ENCODE measurements at places on chromosomes 11 and 22.

GRCh38 chr11:96714689-96715088, 324.9 kb downstream of the JRKL start:
- no peak for DNase-seq

DNA sequence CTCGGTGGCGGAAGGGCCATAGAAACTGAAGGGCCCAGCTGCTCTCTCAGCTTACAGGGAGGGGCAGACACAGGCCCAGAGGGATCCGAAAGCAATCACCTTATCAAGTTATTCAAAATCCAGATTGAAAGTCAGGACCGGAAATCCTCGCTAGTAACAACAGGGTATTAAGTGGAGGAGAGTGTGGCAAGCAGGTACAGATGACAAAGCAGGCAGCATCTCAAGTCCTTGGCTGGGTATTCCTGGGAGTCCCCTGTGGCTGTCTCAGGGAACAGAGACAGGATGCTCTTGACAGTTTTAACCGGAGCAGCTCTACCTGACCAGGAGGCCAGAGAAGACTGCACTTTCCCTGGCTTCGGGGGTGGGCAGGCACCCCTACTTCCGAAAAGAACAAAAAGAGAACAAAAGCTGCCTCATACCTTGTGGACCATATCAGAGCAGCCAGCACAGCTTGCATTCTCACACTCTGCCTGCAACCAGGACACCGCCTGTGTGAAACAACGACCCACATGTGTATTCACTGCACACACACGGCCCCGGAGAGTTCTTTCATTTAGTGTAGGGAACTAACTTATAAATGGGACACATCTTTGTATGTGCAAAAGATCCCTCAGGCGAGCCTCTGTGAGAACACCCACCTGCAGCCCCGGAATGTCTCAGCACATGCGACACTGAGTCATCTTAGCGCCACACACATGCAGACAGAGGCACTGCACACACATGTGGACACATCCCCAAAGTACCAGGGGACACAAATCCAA, 78.3 kb downstream of the MICAL3 start:
- DNase-seq, result no peak

DNA sequence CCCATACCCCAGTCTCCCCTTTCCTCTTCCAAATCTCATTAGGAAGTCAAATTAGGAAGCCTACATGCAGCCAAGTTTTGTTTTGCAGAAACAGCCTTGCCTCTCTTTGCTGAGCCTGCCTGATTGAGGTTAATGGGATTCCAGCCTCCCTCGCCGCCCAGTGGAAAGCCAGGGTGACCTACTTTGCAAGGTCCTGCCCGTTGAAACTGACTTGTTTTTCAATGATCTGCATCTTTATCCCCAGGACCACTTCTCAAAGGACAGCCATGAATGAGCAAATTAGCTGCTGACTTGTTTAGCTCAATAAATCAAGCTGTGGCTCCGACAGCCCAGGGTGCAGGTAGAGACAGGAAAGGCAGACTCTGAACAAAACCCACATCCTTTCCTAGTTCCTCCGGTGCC, 110.4 kb downstream of the RRAS2 start:
- no peak for DNase-seq

DNA sequence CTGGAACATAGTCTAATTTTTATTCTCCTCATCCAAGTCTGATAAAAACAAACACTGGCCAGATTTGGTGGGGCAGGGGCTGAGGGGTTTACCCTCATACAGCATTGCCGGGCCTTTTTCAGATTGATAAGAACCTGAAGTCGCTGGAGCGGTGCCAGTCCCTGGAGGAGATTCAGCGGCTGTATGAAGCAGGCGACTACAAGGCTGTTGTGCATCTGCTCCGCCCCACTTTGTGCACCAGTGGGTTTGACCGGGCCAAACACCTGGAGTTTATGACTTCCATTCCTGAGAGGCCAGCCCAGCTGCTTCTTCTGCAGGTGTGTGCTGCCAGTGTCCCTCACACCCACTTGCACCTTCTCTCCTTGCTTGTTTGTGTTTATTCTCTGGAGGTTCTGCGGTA, 55.8 kb downstream of the CABIN1 start:
- no peak for DNase-seq

GRCh38 chr22:35660291-35661127, 12.3 kb downstream of the APOL6 start:
- DNase-seq, result no peak

DNA sequence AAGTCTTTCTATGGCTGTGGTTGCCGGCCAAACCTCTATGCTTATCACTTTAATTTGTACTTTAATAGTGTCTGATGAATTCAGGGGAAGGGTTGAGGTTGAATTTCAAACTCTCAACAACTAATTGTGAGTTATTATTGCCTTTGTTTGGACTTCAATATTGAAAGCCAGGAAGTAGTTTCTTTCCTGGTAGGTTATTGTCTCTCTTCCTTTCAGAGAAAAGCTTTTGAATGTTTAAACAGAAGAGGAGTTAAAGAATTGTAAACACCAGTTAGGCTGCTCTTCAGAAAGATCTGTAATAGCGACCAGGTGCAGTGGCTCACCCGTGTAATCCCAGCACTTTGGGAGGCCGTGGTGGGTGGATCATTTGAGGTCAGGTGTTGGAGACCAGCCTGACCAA, 22.2 kb downstream of the NNMT start:
- DNase-seq, result no peak

DNA sequence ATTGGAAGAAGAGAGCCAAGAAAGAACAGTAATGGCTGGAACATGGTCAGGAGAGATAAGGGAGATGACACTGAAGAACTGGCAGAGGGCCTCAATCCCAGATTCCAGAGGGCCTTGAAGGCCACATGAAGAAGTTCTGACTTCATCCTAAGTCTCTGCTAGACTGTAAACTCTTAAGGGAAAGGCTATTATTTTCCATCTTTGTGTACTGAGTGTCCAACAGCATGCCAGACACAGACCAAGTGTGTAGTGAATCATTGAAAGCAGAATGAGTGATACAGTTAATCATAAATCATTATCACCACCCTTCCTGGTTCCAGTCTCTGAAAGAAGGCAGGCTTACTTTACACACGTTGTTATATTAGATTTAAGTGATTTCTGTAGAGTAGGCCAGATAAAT, 185.3 kb upstream of the C11orf87 start:
- no peak for DNase-seq

DNA sequence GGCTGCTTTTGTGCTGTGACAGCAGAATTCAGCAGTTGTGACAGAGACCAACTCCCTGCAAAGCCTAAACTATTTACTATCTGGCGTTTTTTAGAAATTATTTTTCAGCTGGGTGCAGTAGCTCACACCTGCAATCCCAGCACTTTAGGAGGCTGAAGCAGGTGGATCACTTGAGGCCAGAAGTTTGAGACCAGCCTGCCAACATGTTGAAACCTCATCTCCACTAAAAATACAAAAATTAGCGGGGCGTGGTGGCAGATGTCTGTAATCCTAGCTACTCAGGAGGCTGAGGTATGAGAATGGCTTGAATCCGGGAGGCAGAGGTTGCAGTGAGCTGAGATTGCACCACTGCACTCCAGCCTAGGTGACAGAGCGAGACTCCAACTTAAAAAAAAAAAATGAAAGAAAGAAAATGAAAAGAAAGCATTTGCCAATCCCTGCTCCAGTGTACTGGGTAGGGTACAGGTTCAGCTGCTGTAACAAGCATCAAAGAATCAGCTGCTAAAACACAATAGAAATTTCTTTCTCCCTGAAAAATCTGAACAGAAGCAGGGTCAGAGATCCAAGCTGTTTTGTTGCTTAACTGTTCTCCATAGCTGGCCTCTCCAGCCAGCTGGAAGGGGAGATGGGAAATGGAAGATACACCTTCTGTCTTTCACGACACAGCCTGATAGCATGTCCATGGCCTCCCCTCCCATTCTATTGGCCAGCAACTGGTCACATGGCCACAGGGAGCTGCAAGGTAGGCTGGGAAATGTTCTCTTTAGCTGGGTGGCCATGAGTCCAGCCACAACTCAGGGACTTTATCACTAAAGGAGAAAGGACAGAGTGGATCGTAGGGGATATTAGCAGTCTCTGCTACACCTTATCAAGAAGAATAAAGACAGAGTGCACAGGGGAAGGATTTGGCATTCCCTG, 8.5 kb upstream of the NCF4 start:
- no peak for DNase-seq

DNA sequence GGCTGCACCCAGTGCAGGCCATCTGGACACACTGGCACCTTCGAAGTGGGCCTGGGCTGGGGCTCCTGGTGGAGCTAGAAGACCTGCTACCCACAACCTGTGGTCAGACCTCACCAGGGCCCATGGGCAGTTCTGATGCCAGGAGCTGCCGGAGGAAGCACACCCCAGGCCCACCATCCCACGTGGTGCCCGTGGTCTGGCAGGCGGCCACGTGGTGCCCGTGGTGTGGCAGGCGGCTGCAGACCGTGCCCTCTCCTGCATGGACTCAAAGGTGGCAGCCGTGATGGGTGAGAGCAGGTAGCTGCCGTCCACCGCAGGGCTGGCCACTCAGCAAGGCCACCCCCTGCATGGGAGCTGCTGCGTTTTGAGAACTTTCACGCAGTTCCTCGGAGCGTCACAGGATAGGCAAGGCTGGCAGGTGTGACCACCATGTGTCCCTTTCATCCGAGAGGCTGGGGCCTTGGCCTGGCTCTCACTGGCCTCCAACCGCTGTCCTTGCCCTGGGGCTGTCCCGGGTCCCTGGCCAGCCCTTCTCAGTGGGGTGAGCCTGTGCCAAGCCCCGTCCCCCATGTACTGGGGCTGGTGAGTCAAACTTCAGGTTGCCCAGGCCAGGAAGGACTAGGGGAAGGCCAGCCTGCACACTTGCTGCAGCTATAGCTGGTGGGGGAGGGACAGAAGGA, 3.9 kb upstream of the IL17REL start:
- DNase-seq, result no peak

GRCh38 chr22:23557036-23557435, 23.1 kb downstream of the IGLL1 start:
- no peak for DNase-seq

GRCh38 chr22:31144223-31144622, 3.9 kb upstream of the PLA2G3 start:
- no peak for DNase-seq

DNA sequence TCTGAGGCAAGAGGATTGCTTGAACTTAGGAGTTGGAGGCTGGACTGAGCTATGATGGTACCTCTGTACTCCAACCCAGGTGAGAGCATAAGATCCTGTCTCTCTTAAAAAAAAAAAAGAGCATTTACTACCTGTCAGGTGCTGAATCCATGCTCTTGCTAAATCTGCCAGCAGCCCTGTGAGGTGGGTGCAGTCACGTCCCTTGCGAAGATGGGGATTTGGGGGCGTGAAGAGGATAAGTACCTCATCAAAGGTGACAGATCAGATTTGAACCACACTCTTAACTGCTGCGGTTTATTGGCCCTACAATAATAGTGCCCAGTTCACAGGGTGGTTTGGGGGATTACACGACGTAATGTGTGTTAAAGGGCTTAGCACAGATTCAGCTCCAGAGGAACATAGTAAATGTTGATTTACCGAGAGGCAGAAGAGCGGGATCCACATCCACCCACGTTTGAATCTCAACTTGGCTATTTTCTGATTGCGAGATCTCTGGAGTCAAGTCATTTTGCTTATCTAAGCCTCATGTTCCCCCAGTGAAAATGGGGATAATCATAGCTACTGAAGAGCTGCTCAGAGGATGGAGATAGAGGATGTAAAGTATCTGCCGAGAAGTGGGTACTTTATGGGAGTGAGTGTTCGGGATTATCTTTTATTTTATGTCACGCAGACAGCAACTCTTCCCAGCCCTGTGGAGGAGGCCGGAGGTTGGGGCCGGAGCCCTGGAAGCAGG, 28.1 kb upstream of the LRRC10B start:
- no peak for DNase-seq

GRCh38 chr11:65208785-65209710, 27.3 kb downstream of the CAPN1 start:
- no peak for DNase-seq

DNA sequence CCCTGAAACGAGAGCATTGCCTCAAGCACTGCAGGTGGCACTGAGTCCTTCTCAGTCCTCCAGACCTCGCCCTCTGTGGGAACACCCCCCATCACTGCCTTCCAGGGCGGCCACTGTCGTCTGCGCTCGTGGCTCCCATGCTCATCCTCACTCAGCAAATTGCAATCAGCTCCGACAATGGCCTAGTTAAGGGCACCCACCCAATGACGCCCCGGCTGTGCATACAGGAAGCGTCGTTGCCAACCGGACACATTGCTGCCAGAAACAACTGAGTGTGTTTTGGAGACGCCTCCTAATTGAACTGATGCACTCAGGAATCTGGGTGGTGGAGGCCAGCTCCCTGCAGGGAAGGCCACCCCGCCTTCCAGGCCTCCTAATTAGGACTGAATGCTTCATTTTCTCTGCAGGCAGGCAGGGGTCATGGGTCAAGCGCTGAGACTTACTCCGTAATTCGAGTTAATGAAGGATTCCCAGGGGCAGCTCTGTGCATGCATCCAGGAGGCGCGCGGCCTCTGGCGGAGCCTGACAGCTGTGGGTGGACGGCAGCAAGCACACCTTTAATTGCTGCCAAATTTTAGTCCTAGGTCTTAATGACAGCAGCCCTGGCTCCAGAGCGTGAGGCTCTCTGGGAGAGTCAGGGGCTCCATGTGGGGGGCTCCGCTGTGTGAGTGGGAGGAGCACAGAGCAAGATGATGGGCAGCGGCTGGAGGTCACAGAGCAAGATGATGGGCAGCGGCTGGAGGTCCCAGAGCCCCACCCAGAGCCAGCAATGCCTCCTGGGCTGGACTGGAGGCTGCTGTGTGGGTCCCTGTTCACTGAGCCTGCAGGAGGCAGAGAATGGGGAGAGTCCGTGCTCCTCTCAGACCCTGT, 199.0 kb downstream of the BRD1 start:
- no peak for DNase-seq

- no peak for DNase-seq
Measured at GRCh38 chr11:41498726-41499125, 39.3 kb upstream of the LRRC4C start.

DNA sequence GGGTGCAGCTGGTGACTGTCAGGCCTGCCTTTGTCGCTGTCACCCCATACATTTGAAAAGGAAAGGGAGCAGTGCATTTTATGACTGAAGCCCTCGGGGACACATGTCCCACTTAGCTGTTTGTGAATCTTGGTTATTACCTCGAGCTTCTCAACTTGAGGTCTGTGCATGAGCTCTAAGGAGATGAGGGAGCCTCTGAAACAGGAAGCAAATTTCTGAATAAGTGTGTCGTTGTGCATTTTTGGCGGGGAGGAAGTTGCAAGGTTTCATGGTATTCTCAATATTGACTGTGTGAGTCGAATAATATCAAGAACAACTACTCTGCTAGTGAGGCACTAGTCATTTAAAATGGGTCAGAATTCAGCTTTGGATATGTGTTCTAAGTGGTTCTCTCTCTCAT, 149.7 kb upstream of the PLET1 start:
- no peak for DNase-seq

DNA sequence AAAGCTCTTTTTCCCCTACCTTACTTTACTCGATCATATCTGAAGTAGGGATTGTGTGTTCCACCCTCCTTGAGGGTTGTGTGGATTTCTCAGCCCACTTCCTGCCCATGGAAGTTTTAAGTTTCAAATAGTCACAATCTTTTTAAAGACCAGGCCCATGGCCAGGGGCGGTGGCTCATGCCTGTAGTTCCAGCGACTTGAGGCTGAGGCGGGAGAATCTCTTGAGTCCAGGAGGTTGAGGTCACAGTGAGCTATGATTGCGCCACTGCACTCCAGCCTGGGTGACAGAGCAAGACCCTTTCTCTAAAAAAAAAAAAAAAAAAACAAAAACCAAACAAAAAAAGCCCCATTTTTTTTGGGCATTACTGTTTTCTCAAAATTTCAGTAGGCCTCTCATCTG, 36.3 kb upstream of the LRRC10B start:
- DNase-seq, result no peak
